ENCODE measurements at places on chromosomes 2 and 18.
A peak's percentile ranks its signal among the peaks of the same experiment; 100 is the strongest.

- H3K27ac ChIP-seq, result no peak overlapping the region
- no peaks in the 10 kb centered on the region for H3K27me3 ChIP-seq
- no peak for DNase-seq
- H3K4me3 ChIP-seq, result no peak overlapping the region
- H3K36me3 ChIP-seq, result no peaks in the 10 kb centered on the region
Observed at GRCh38 chr2:122108186-122108585, 352.7 kb downstream of the TSN start.

- no peak overlapping the region for H3K4me3 ChIP-seq
- H3K36me3 ChIP-seq, result no peaks in the 10 kb centered on the region
- H3K27me3 ChIP-seq, result no peaks in the 10 kb centered on the region
- no peak for DNase-seq
- no peak overlapping the region for H3K27ac ChIP-seq
Observed at GRCh38 chr2:88606371-88607030, 20.8 kb downstream of the EIF2AK3 start.

GRCh38 chr18:68940754-68941153, 142.9 kb downstream of the CCDC102B start:
- H3K4me3 ChIP-seq, result no peak overlapping the region
- no peak for DNase-seq
- H3K27me3 ChIP-seq, result no peaks in the 10 kb centered on the region
- H3K27ac ChIP-seq, result no peak overlapping the region

GRCh38 chr2:28232295-28232694, 160.4 kb upstream of the FOSL2 start:
- H3K4me1 ChIP-seq, result no peaks in the 10 kb centered on the region
- no peak overlapping the region for H3K27ac ChIP-seq
- no peak for DNase-seq
- H3K27me3 ChIP-seq, result no peaks in the 10 kb centered on the region
- H3K36me3 ChIP-seq, result no peaks in the 10 kb centered on the region

- no peaks in the 10 kb centered on the region for H3K27me3 ChIP-seq
- H3K27ac ChIP-seq, result no peak overlapping the region
- no peak overlapping the region for H3K4me3 ChIP-seq
Observed at GRCh38 chr2:20135631-20136050, 84.2 kb upstream of the LAPTM4A start.

- no peaks in the 10 kb centered on the region for H3K27me3 ChIP-seq
- DNase-seq, result no peak
- H3K36me3 ChIP-seq, result no peaks in the 10 kb centered on the region
Observed at GRCh38 chr2:222887124-222887523, 26.3 kb downstream of the ACSL3 start.

- no peaks in the 10 kb centered on the region for H3K36me3 ChIP-seq
- no peaks in the 10 kb centered on the region for H3K27me3 ChIP-seq
- no peaks in the 10 kb centered on the region for H3K4me1 ChIP-seq
- no peak for DNase-seq
Observed at GRCh38 chr2:162917626-162918025, 79.1 kb upstream of the KCNH7 start.

DNA sequence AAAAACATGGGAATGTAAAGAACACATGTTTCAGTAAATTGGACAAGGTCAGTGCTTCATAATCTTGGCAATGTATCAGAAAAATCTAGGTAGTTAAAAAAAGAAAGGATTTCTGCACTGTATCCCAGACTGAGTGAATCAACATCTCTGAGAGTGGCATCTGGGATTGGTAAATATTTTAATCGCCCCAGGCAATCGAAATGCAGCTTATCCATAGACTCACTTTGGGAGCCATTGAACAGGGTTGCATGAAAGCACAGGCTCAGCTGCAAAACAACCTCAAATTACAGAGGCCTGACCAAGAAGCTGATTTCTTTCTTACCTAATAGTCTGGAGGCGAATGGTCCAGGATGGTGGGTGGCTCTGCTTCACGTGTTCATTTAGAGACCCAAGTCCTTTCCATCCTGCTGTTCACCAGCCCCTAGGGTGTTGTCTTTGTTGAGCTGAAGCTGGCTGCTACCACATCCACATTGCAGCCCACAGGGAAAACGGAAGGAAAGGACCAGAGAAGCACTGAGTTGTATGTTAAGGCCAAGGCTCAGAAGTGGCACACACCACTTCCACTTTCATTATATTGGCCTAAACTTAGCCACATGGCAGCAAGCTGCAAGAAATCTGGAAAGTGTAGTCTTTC, 59.0 kb downstream of the MOGAT1 start:
- H3K36me3 ChIP-seq, result no peaks in the 10 kb centered on the region
- DNase-seq, result no peak
- H3K27me3 ChIP-seq, result no peaks in the 10 kb centered on the region
- no peak overlapping the region for H3K4me3 ChIP-seq
- no peak overlapping the region for H3K27ac ChIP-seq
- H3K4me1 ChIP-seq, result no peaks in the 10 kb centered on the region

DNA sequence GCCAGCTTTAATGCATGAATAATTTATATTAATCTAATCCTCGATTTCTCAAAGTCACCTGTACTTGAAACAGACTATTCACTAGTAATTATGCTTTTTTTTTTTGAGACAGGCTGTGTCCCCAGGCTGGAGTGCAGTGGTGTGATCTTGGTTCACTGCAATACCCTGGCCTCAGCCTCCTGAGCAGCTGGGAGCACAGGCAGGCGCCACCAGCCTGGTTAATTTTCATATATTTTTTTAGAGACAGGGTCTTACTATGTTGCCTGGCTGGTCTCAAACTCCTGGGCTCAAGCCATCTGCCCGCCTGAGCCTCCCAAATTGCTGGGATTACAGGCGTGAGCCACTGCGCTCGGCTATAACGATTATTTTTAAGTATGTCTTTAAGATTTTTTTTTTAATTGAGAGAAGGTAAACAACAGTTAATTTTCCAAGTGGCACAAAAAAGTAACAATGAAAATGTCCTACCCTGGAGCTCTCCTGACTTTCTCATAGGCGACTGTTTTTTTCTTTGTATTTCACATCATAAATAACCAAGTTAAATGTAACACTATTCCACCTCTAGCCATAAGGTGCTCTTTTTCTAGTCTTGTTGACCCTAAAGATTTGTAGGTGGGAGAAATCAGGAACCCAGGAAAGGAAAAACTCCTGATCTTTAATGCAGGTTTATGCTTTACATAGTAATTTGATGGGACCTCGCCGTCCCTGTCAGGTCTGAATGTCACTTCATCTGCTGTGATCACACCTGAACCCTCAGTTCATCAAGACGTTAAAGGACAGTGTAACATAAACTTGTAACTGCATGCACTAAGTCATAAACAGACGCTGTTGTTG, 1.3 kb upstream of the ANKRD12 start:
- no peaks in the 10 kb centered on the region for H3K27me3 ChIP-seq
- H3K36me3 ChIP-seq, result no peaks in the 10 kb centered on the region
- no peak for DNase-seq
- H3K27ac ChIP-seq, result peak overlapping the region; percentile 100
- peaks cover 6% of the 10 kb centered on the region for H3K4me1 ChIP-seq

- H3K27me3 ChIP-seq, result no peaks in the 10 kb centered on the region
- H3K27ac ChIP-seq, result no peak overlapping the region
- H3K4me3 ChIP-seq, result no peak overlapping the region
Observed at GRCh38 chr2:231565887-231566594, 26.6 kb upstream of the TEX44 start.

DNA sequence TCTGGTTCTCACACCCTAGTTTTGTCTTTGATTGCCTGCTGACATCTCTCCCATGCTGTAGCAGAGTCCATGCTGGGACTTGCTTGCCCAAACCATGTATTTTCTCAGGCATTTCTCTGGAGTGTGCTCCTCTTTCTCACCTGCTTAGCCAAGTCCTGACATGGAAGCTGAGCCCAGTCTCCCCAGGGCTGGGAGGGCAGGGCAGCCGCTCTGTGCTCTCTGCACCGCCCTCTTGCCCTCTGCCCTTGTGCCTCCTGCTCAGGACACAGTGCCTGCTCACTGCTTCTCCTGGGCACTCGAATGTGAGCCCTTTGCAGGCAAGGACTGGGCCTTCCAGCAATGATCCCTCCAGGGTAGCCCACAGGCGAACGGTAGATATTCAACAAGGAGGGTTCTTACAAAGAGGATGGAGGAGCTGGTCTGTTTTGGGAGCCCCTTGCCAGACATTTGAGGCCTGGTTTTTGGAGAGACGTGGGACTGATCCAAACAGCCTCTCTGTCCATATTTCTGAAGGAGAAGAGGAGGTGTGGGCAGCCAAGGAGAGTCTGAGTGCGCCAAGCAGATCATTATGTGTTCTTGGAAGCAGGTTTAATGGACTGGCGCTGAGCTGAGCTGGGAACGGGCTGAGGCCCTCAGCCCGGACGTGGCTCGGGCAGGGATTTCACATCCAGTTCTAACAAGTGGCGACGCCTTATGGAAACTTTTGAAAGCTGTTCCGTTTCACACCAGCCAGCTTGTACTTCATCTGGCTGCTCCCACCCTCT, 4.0 kb downstream of the SLC14A2 start:
- no peaks in the 10 kb centered on the region for H3K36me3 ChIP-seq
- DNase-seq, result no peak
- H3K4me3 ChIP-seq, result no peak overlapping the region

DNA sequence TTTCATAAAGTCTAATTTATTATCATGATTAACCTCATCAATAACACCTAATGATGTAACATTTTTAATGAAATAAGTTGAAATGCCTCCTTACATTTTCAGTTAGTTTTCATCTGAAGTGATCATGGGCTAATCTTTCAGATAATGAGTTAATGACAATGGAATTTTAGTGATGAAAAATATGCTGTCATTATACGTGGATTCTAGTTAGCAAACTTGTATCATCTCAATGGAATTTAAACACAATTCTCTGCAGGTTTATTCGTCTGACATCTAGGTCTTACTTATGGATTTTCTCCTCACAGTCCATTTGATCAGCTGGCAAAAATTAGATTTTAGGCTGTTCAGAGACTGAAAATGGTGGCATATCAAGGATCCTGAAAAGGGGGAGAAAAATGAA, 885.0 kb downstream of the SLC4A3 start:
- no peaks in the 10 kb centered on the region for H3K4me1 ChIP-seq
- H3K4me3 ChIP-seq, result no peak overlapping the region
- no peaks in the 10 kb centered on the region for H3K36me3 ChIP-seq
- no peaks in the 10 kb centered on the region for H3K27me3 ChIP-seq
- DNase-seq, result no peak

DNA sequence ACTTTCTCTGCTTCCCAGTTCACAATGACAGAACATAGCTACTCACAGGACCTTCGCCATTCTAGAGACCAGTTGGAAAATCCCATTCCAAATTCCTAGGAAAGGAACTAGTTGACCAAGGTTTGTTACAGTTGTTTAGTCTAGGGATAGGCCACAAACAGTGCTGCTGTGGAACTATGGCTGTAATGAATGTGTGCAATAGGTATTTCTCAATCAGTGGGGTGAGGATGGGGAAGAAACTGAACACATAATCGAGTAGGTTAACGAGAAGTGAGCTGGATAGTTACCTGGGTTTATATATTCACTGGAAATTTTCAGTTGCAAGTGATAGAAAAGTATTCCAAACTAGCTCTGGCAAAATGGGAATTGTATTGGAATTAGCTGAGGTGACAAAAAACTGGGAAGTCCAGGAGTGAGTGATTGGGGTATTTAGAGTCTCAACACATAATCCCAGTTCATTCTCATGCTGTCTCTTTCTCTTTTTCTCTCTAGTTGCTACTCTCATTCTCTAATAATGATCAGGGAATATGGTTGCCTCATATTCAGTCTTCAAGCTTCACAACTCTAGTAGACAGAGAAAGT, 18.2 kb upstream of the HMSD start:
- H3K4me1 ChIP-seq, result no peaks in the 10 kb centered on the region
- H3K36me3 ChIP-seq, result no peaks in the 10 kb centered on the region
- H3K27ac ChIP-seq, result no peak overlapping the region
- no peak overlapping the region for H3K4me3 ChIP-seq

DNA sequence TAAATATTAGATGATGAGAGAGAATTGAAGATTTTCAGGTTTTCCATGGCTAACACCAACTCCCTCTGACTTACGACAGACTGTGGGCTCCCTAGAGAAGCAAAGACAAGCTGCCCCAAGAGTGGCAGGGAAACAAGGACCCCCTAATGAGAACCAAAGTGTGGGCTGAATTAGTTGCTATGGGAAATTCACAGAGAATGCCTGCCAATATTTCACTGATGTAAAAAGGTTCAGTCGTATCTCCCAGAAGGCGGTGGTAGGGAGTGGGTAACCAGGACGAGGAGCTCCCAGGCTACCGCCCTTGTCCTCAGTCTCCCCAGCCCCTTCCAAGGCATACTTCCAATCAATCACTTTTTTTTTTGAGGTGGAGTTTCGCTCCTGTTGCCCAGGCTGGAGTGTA, 113.6 kb downstream of the LAMA1 start:
- H3K27ac ChIP-seq, result no peak overlapping the region
- H3K4me3 ChIP-seq, result no peak overlapping the region
- no peaks in the 10 kb centered on the region for H3K36me3 ChIP-seq
- no peaks in the 10 kb centered on the region for H3K4me1 ChIP-seq

GRCh38 chr2:234003972-234004617, 46.4 kb upstream of the SPP2 start:
- peak overlapping the region; percentile 38 for H3K27ac ChIP-seq
- no peak overlapping the region for H3K4me3 ChIP-seq

DNA sequence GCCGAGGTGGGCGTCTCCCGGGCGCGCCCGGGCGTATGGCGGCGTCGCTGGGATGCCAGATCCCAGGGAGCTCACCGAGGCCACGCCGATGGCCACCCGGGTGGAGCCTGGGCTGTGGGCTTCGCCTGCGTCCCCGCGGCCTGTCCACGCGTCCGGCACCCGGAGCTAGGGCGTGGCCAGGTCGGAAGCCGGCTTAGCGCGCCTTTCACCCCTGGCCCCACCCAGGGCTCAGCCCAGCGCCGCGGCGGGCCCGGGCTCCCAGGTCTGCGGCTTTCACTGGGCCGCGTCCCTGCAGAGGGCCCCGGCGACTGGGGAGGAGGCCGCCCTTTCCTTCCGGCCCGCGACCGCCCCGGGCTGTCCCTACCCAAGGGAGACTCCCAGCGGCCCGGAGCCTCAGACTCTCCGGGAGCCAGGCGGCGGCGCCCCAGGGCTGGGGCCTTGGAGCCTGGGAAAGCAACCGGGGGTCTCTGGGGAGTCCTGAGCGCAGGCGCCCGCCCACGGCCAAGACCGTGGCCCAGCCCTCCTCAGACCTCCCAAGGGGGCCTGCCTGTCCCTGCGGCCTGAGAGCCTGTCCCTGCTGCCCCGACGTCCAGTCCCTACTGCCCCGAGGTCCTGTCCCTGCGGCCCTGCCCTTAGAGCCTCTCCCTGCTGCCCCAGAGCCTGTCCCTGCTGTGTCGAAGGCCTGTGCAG, 36.3 kb upstream of the ITM2C start:
- no peaks in the 10 kb centered on the region for H3K36me3 ChIP-seq
- DNase-seq, result no peak
- no peaks in the 10 kb centered on the region for H3K4me1 ChIP-seq
- H3K27me3 ChIP-seq, result no peaks in the 10 kb centered on the region
- H3K4me3 ChIP-seq, result peak overlapping the region; percentile 41

- H3K36me3 ChIP-seq, result no peaks in the 10 kb centered on the region
- H3K27me3 ChIP-seq, result no peaks in the 10 kb centered on the region
- no peak overlapping the region for H3K4me3 ChIP-seq
- H3K4me1 ChIP-seq, result no peaks in the 10 kb centered on the region
- no peak for DNase-seq
- H3K27ac ChIP-seq, result no peak overlapping the region
Observed at GRCh38 chr2:112699984-112700667, 20.7 kb upstream of the NT5DC4 start.

GRCh38 chr2:158403237-158403636, 53.3 kb downstream of the CCDC148 start:
- DNase-seq, result no peak
- H3K27ac ChIP-seq, result no peak overlapping the region
- no peaks in the 10 kb centered on the region for H3K36me3 ChIP-seq
- H3K4me1 ChIP-seq, result no peaks in the 10 kb centered on the region
- H3K4me3 ChIP-seq, result no peak overlapping the region
